ENCODE measurements at places on chromosomes 3 and 15. TPM values are rescaled to one million over a fixed set of nuclear protein-coding genes. Genes with fewer than 3 reads are reported as not detected.

GRCh38 chr15:58046467-58046866 lies 19.0 kb downstream of the ALDH1A2 start:
- no peak for DNase-seq

DNA sequence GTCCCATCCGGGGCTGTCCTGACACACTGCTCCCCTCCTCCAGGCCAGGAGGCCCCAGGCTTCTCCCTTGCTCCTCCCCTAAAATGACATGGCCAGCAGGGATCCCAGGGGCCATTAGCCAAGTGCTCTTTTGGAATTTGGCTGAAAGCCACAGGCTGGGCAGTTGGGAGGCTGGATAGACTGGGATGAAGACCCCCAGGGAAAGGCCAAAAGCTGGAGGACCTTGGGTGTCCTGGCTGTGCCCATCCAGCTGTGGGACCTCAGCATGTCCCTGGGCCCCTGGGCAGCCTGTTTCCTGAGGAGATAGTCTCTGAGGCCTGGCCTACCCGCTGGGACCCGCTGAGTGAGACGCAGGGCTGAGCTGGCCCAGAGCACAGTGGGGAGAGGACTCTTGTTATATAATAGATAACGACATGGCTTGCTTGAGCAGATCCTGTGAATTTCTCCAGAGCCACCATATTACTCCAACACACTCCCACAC lies 5.7 kb upstream of the PDE8A start:
- no peak for DNase-seq

GRCh38 chr3:62028236-62028635 lies 345.1 kb downstream of the FEZF2 start:
- DNase-seq = no peak

DNA sequence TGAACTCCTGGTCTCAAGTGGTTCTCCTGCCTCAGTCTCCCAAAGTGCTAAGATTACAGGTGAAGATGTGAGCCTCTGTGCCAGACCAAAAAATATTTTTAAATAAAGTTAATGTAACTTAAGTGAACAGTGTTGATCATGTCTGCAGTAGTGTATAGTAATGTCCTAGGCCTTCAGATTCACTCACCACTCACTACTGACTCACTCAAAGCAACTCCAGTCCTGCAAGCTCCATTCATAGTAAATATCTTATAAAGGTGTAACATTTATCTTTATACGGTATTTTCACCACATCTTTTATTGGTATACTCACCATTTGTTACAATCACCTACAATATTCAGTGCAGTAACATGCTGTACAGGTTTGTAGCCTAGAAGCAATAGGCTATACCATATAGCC lies 264.2 kb downstream of the ULK4 start:
- no peak for DNase-seq

- DNase-seq = peak; percentile 20
Measured at GRCh38 chr15:71679793-71680353, 130.5 kb upstream of the NR2E3 start.

DNA sequence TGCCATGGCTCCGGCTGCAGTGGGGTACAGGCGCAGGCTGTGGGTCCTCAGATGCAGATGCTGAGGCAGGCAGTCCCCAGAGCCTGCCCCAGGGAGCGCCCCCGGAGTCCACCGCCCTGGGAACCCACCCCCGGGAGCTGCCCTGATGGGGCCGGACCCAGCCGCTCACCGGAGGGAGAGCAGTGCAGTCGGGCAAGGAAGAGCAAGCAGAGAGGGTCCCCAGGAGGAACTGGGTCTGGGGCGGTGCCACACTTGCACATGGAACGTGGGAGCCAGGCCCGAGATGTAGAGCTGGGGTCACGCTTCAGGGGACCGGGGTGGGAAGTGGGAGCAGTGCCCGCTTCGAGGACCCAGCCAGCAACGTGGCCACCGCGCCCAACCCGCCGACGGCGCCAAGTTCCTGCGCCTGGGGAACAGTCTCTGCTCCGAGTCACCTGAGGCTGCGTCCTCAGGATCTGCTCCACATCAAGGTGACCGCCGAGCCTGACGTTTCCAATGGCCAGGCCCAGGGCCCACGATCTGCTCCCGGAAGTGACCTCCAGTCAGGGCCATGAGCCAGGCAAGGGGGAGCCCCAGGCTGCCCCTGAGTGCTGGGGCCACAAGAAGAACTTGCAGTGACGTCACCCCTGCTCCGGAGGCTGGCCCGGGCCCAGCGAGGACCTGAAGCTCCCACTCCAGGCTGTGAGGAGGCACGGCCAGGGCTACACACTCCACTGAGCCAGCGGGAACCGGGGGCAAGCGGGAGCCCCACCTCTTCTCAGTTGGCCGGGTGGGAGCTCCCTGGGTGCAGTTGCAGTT lies 27.0 kb upstream of the TFG start:
- no peak for DNase-seq

GRCh38 chr15:91942720-91943394 lies 89.3 kb downstream of the SLCO3A1 start:
- DNase-seq = no peak

Gene NRROS
- 4.8 TPM for total RNA-seq

Gene FBXW12
- total RNA-seq = not detected

Data from pulmonary artery endothelial cell (primary cell).